ENCODE measurements at places on chromosomes 3 and 15.

GRCh38 chr15:101807345-101807945, 4.1 kb downstream of the OR4F6 start:
- no peak for DNase-seq

- no peak for DNase-seq
Measured at GRCh38 chr15:69444686-69445085, 7.9 kb upstream of the RPLP1 start.

- no peak for DNase-seq
Measured at GRCh38 chr3:129245141-129245540, 4.3 kb upstream of the COPG1 start.

DNA sequence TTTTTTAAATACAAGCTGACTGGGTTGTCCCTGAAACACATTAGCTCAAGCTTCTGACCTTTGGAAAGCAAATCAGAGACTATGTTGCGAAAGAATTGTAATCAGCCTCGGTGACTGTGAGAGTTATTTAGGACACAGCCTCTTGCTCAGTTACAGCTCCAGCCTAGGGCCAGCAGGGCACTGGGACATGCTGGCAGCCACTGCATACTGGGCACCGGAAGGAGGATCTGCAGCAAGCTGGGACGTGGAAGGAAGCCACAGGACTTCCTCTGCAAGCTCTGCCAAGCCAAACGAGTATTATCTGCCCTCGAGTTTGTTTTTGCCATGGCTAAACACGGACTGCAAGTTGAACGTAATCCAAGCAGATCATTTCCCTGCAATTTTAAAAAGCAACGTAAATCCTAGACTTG, 24.4 kb upstream of the COPG1 start:
- DNase-seq, result no peak

DNA sequence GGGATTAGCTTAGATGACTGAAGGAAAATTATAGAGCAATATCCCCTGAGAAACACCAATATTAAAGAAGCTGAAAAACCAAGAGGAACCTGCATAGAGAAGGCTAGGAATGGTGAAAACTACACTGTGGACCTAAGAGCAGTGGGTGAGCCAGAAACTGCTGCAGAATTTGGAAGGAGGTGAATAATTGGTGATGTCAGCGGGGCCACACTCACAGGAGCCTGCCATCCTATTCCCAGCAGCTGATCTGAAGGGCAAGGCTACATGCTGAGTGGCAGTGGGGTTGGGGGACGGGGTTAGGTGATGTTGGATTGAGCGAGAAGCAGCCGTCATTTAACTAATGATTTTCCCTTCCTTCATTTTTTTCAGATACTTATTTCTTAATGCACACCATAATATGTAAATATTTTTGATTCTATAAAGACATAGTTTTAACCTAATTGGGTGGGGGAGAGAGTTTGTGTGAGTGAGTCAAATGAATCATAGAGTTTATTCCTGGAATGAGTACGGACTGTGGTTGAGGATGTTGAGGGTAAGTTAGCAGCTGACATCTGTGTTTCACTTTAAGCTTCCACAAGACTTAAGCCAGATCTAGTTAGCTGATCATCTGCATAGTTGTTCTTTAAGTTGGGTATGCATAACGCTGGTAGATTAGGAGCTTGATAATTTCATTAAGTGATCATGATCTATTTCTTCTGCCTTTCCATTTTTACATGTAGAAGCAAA, 222.8 kb downstream of the PTPRG start:
- no peak for DNase-seq

DNA sequence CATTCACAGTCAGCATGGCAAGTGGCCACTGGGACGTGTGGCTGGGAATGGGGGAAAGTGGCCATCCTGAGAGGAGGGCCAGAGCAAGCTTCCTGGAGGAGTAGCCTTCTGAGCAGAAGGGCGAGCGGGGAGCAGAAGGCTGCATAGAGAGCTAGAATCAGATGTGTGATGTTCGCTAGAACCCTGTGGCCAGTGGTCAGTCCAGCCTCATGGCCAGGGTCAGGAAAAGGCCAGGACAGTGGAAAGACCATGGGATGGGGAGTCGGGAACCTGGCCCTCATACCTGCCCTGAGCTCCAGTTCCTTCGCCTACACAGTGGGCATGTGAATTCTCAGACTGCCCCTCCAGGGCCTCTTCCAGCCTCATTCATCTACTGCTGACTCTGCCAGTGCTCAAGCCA, 102.4 kb downstream of the DNAJB8 start:
- no peak for DNase-seq

GRCh38 chr15:35603856-35604255, 57.9 kb upstream of the DPH6 start:
- DNase-seq, result no peak

DNA sequence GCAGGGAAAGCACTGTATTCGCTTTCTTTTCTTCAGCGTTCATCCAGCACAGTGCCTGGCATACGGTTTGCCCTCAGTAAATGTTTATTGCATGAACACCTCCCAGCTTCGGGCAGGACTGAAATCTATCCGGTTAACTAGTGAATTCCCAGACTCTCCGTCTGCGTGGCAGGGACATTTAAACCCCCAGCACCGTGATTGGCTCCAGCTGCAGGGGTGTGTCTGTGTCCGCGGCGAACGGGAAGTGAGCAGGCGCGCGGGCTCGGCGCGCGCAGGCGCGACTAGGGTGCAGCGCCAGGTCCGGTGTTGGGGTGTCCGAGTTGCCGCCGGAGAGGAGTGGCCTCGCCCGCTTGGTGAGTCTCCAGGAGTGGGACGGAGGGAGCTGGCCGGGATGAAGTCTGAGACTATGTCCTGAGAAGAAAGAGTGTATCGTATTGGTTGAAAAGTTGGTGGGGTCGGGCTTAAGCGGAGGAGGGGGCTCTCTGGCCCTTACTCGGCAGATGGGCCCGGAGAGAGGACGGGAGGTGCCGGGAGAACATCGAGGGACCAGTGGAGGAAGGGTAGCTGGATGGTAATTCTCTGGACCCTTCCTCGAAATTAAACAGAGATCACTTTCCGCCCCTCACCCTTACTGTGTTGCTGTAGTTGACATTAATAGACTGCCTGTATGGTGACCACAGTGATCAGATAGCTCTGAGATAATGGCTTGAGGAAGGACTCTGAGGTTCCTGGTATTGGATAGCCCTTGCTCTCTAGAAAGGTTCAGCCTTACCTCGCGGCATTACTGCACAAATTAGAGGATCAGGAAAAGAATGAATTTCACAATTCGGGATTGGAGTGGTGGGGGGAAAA, at the start of gene SNAP23:
Gene SNAP23 (plus strand): TSS at position 274 of the 852 bp plus-strand sequence. CDS start 16,213 bp downstream, outside the sequence.
- DNase-seq, result peak; percentile 85

- DNase-seq, result no peak
Measured at GRCh38 chr15:73424506-73424905, 18.5 kb upstream of the REC114 start.

DNA sequence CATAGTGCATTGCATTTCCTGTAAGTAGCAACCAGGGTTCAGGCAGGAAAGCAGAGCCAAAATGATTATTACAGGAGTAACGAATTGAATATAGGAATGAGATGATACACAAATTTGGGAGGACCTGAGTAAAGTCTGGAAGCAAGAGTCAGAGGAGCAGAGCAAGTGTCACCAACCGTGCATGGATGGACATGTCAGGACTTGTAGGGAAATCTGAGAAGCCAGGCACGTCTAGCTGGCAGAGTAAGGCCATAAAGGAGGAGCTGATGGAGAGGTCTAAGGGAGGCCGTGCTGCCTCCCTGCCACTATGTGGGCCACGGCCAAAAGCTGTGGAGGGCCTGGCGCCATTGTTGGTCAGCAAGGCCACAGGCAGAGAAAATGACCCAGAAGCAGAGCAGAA, 22.4 kb downstream of the GJD2 start:
- no peak for DNase-seq

DNA sequence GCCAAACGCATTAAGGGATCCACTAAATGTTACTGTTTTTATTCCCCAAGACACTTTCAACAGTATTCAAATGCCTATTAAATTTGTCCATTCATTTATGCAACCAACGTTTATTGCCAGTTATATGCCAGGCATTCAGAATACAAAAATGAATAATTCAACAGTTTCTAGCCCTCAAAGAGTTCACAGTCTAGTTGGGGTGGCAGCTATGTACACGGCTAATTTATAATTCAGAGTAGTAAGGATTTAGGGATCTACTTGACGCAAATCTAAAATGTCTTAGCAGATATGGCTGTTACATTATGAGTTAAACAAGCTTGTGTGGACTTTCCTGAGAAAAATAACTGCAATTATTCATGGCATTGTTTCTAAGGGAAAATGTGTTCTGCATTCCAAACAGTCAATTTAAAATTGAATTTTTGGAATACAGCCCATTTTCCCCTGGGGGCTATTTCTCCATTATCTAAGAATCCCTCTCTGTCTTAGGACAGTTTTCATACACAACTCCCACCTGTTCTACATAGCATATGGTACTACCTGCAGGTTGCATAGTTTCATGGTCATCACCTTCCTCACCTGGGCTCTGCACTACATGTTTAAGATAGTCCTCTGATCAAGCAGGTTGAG, 11.5 kb upstream of the MSL2 start:
- DNase-seq, result no peak

GRCh38 chr15:100341750-100342560, at the start of gene ADAMTS17:
ADAMTS17 (minus strand) TSS chr15:100341975; CDS start chr15:100341899, 76 bp downstream.
- DNase-seq, result peak; percentile 92

- DNase-seq, result no peak
Measured at GRCh38 chr3:68290333-68290732, 635.9 kb upstream of the SUCLG2 start.

- no peak for DNase-seq
Measured at GRCh38 chr3:13148126-13148525, 74.9 kb upstream of the IQSEC1 start.

DNA sequence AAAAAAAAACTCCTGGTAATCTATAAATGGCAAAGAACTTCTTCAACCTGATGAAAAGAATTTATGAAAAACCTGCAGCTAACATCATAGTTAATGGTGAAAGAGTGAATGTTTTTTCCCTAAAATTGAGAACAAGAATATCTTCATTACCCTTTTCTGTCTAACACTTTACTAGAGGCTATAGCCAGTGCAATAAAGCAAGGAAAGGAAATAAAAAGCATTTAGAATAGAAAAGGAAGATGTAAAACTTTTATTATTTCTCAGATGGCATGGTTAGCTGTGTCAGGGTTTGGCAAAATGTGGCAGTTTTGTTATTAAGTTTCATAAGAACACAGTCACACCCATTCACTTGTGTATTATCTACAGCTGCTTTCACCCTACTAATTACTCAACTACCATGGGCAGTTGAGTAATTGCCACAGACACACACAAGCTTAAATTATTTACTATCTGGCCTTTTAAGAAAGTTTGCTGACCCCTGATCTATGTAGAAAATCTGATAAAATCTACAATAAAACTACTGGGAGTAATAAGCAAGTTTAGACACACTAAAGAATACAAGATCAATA, 465.1 kb downstream of the MAGI1 start:
- no peak for DNase-seq

GRCh38 chr3:170089862-170090600, 52.2 kb downstream of the GPR160 start:
- DNase-seq, result no peak

- no peak for DNase-seq
Measured at GRCh38 chr15:47822048-47822447, 104.7 kb downstream of the SEMA6D start.

- no peak for DNase-seq
Measured at GRCh38 chr3:178202194-178202593, 334.0 kb upstream of the KCNMB2 start.

- DNase-seq, result no peak
Measured at GRCh38 chr3:107189158-107189791, 188.0 kb upstream of the CCDC54 start.

GRCh38 chr15:41805711-41806110, 22.2 kb upstream of the JMJD7 start:
- DNase-seq, result peak; percentile 17

- no peak for DNase-seq
Measured at GRCh38 chr15:49877117-49877872, 241.7 kb downstream of the ATP8B4 start.

DNA sequence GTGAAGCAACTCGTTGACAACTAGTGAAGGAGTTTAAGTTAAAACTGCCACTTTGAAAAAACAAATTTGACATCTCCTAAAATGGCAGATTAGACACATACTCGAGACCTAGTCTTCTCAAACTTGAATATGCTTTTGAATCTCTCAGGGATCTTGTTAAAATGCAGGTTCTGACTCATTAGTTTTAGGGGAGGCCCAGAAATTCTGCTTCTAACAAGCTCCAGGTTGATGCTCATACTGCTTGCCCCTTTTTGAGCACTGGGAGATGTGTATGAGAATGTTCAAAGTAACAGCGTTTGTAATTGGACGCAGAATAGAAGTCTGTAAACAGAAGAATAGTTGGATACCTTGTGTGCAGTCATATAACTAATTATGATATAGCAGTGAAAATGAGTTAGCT, 1.6 kb downstream of the C3orf38 start:
- DNase-seq, result no peak

DNA sequence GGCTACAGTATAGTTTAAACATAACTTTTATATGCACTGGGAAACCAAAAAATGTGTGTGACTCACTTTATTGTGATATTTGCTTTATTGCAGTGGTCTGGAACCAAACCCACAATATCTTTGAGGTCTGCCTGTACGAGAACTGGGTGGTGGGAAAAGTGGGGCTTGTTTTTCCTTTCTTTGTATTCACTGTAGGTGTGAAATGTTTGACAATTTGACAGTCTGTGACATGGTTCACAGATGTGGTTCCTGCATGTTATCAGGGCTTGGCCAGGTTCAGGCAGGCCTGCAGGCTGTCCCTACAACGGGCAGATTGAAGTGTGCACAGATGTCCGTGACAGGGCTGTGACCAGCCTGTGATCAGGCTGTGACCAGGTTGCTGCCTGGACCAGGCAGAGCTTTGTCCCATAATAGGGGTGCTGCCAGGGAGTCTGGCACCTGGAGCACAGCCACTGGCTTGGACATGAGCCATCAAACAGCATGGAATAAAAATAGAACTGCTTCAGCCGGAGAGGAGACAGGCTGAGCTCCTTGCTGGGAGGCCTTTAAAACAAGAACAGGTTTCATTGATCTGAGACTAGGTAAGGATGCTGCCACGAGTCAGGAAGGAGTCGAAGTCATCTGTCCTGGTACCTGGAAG, 61.0 kb downstream of the KLF13 start:
- no peak for DNase-seq

- DNase-seq, result no peak
Measured at GRCh38 chr3:157101486-157101885, 58.5 kb downstream of the CCNL1 start.

DNA sequence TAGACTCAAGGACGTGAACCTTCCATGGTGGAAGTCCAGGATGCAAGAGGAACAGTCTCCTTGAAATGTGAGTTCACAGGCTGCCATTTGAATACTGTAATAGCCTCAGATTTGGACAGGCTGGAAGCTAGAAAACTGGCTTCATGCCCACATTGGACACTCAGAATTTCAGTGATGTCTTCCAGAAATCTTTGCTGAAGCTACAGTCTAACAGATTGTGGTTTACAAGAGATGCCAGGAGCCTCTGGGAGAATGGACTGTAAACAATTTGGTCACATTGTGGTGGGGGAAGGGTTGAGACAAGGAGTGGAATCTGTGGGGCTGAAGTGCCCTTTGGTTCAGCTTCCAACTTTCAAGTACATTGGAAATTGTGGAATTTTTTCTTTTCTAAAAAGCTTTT, 252.0 kb upstream of the PROK2 start:
- DNase-seq, result no peak

DNA sequence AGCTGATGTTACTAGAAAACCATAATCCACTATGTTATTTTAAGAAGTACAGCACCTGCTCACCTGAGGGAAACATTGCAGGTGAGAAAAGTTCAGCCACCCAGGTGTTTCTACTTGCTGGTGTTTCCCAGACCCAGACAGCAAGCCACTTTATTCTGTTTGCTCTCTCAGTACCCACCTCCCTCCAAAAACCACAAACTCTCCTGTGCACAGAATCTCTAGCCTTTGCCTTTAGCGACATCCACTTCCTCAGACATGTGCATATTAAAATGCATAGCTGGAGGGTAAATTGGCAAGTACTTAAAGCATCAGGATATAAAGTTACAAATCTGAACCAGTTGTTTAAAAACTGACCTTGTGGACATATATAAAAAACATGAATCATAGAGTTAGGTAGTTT, 36.7 kb downstream of the VGLL3 start:
- no peak for DNase-seq

All from activated CD4-positive, CD25-positive, alpha-beta regulatory T cell treated with anti-CD3 and anti-CD28 coated beads, Interleukin-2, amount 50 U/mL, for 72 hours (primary cell).